ENCODE measurements at places on chromosomes 1 and 21. TPM values are rescaled to one million over a fixed set of nuclear protein-coding genes. Genes with fewer than 3 reads are reported as not detected.

DNA sequence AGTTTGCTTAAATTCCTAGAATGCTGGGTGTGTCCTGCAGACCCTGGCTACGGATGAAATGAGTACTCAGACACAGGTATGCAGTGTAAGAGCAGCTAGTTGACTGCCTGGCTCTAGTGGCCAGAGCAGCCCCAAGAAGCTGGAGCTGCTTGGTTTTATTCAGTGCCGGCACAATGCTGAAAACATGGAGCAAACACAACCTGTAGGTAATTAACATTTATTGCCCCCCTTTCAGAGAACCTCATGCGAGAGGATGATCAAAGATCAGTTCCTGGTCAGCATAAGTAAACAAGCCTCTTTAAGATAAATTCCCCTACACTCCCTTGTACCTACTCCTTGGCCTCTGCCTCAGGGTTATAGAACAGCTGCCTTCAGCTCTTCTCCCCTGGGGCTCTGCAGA is 43.2 kb downstream of the MRPS6 start:
- DNase-seq: no peak

Gene MTARC1
- not detected for total RNA-seq

Gene TRIM67
- total RNA-seq: not detected

GRCh38 chr1:58779801-58780382 is 4.0 kb downstream of the JUN start:
- peak; percentile 78 for DNase-seq

DNA sequence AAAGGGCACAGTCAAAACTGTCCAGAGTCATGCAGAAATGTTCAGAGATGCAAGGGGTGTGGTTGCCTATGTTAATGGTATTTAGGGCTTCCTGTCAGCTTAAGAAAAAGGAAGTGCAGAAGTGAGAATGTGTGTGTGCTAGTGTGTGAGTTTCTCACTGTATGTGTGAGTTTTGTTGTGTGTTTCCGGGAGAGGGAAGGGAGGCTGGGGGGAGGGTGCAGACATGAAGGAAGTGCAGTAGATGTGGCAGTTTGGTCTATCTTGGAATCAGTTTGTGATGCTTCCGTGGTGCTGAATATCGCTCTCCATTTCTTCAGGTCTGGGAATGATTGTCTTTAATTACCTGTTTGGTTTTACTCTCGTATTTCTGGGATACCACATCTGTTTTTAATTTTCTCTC is 16.5 kb upstream of the ATP6V1G3 start:
- DNase-seq: no peak

DNA sequence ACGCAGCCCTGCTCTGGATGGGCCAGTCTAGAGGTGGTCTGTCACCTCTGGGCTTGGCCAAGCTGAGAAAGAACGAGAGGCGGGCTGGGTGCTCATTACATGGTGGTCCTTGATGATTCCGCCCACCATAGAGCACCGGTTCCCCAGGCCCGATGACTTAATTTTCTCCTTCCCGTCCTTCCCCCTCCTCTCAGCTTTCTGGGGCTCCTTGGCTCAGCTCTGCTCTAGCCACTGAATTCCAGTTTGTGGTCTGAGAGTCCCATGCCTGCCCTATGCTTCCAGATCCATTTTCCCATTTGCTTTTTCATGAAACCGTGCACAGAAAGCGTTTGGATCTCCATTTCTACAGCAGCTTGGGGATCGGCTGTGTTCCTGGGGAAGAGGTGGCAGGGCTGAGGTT is 318.5 kb upstream of the C1orf174 start:
- no peak for DNase-seq

Gene ZBTB37
- 3.8 TPM for total RNA-seq

Gene PLA2G2F
- total RNA-seq: not detected

- DNase-seq: peak; percentile 78
These were observed 118.9 kb downstream of the PGBD5 start for GRCh38 chr1:230307213-230307612.

DNA sequence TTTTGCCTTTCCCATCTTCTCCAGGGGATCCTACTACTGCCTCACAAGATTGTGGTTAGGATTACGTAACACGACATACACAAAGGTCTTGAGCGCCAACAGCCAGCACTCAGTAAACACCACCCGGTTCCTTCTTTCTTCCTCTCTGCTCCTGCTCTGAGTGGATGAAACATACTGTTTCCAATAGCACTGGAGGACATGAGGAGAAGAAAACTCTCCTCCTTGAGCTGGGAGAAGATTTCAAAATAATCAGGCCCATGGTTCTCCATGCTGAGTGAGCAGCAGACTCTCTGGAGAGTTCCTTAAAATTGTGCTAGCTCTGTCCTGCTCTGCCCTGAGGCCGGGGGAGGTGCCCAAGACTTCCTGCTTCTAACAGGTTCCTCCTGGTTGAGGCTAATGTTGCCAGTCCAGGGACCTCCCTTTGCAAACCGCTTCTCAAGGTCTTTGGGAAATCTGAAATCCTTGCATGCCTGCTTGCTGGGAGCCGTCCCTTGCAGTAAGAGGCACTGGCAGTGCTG is 29.4 kb upstream of the MX1 start:
- no peak for DNase-seq

GRCh38 chr1:89975540-89976125 is 19.3 kb upstream of the ZNF326 start:
- no peak for DNase-seq

DNA sequence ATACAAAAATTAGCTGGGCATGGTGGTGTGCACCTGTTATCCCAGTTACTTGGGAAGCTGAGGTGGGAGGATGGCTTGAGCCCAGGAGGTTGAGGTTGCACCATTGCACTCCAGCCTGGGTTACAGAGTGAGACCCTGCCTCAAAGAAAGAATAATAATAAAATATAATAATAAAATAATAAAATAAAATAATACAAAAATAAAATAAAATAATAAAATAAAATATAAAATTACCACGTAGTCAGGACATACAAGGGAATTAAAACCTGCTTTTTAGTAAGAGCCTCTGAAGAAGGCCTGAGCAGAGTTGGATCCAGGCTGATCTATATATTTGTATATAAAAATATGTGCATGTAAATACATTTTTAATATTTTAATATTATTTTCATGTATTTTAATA is 41.7 kb downstream of the EPHB2 start:
- DNase-seq: no peak

- DNase-seq: no peak
These were observed 2.2 kb downstream of the IL10RB start for GRCh38 chr21:33268393-33268736.

- no peak for DNase-seq
These were observed 42.2 kb downstream of the B3GALT5 start for GRCh38 chr21:39654951-39655350.

DNA sequence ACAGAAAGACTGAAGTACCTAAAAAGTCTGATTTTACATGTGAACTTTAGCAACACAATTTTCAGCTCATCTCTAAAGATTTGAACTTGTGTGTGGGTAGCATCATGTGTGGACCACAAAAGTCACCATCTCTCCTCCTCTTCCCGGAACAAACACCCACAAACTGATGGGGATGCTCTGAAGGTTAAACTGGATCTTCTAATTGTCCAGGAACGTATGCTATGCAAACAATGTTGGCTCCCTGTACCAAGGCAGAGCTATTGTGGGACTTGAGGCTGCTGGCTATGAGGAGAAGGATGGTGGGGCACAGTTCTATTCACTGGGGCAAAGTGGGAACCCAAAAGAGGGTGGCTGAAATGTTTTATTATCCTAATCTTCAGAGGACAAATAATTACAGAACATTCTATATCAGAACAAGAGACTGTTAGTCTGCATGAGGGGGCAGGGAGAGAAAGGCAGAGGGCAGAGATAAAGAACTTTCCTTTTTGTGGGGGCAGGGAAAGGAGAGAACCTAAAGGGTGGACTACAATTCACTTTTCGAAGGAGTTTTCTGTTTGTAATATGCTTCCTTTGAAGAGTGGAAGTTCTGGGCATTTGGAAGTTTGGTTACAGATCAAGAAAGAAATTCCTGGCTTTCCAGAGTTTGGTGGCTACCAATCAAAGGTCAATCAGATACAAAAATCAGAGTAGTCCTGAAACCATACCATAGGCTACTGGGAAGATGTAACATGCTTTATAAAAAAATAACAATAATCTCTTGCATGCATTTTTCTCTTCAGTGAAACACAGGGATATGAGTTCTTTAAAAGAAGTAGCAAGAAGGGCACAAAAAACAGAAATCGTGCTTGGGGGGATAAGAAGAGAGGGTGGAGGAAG is 62.9 kb downstream of the GADD45A start:
- DNase-seq: no peak
